ENCODE measurements at places on chromosomes 2 and 18.
A peak's percentile ranks its signal among the peaks of the same experiment; 100 is the strongest.

DNA sequence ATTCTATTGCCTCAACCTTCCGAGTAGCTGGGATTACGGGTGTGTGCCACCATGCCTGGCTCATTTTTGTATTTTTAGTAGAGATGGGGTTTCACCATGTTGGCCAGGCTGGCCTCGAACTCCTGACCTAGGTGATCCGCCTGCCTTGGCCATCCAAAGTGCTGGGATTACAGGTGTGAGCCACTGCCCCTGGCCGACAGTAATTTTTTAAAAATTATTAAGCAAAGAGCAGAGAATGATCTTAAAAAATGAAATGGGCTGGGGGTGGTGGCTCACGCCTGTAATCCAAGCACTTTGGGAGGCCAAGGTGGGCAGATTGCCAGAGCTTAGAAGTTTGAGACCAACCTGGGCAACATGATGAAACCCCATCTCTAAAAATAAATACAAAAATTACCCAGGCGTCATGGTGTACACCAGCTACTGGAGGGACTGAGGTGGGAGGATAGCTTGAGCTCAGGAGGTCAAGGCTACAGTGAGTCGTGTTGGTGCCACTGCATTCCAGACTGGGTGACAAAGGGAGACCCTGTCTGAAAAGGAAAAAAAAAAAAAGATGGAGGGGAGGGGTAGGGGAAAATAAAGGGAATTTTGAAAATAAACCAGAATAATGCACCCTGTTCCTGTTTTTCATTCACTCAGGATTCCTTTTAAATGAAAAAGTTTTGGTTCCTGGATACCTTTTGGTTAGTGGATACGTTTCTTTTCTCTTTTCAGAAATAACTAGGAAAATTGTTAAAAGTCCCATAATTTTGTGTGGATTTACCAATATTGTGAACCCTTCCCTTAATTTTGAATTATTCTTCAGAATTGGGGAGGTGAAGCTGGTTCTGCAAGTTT is 33.9 kb downstream of the MAP4K4 start:
- DNase-seq = no peak

DNA sequence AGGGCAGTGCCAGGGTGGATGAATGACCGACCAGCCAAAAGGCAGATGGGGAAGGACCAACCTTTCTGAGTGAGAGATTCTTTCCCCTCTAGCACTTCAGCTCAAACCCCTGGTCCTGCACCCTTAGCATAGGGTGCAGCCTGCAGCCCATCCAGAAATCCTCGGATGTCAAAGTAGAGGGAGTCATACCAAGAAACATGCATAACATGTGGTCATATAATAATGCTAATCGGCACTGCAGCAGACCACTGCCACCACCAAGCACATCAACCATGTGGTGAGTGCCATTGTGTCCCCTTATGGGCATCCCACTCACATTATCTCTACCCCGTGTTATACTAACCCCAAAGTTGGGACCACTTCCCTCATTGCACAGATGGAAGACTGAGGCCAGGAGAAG is 17.7 kb downstream of the ATOH8 start:
- no peak for DNase-seq

- DNase-seq = no peak
Observed at GRCh38 chr2:129231924-129232323, 747.5 kb upstream of the RAB6C start.

- no peak for DNase-seq
Observed at GRCh38 chr2:218325566-218326160, 31.0 kb upstream of the CATIP start.

- no peak for DNase-seq
Observed at GRCh38 chr2:100944617-100945432, 57.3 kb upstream of the RPL31 start.

- no peak for DNase-seq
Observed at GRCh38 chr2:30678410-30679137, 128.7 kb downstream of the CAPN13 start.

GRCh38 chr18:52936931-52937330 is 596.9 kb downstream of the DCC start:
- DNase-seq = no peak

- no peak for DNase-seq
Observed at GRCh38 chr2:18065249-18065648, 186.8 kb downstream of the KCNS3 start.

- DNase-seq = no peak
Observed at GRCh38 chr2:54030396-54030741, 59.6 kb upstream of the PSME4 start.

DNA sequence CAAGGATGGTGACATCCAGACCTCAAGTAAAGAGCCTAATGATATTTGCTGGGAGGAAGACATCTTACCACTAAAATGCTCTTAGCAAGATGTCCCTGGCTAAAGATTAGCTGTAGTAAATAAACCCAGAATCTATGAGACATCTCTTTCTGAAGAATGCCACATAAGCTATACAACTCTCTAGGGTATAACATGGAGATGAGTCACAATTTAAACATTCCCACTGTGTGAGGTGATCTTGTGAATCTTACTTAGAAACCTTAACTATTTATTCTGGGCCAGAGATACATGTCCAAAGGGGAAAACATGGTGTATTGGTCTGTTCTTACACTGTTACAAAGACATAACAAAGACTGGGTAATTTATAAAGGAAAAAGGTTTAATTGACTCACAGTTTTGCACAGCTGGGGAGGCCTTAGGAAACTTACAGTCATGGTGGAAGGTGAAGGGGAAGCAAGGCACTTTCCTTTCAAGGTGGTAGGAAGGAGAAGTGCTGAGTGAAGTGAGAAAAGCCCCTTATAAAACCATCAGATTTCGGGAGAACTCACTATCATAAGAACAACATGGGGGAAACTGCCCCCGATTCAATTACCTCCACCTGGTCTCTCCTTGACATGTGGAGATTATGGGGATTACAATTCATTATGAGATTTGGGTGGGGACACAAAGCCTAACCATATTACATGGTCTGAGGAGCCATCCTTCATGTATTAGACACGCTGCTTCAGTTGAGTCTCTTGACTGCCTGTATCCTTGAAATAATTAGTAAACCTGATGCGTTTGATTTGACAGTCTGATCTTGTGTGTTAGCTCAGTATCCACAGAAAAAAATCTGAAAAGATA is 17.1 kb downstream of the KRCC1 start:
- no peak for DNase-seq

DNA sequence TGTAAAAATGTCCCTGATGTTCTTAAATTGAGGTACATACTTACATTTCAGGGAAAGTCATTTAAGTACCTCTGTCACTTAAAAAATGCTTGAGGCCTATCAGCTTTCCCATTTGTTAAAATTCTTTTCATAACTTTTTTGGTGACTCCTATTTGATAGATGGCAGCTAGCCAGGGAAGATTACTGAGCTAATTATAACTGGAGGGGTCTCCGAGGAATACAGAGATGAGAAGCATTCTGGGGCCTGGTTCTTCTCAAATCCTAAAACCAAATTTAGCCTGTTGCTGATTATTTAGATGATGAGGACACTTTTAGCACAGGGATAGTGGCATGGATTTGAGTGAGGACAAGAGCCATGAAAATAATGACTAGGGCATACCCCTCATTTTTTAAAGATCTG is 4.8 kb downstream of the UGP2 start:
- no peak for DNase-seq

GRCh38 chr18:69757733-69758132 is 189.9 kb downstream of the CD226 start:
- DNase-seq = no peak

DNA sequence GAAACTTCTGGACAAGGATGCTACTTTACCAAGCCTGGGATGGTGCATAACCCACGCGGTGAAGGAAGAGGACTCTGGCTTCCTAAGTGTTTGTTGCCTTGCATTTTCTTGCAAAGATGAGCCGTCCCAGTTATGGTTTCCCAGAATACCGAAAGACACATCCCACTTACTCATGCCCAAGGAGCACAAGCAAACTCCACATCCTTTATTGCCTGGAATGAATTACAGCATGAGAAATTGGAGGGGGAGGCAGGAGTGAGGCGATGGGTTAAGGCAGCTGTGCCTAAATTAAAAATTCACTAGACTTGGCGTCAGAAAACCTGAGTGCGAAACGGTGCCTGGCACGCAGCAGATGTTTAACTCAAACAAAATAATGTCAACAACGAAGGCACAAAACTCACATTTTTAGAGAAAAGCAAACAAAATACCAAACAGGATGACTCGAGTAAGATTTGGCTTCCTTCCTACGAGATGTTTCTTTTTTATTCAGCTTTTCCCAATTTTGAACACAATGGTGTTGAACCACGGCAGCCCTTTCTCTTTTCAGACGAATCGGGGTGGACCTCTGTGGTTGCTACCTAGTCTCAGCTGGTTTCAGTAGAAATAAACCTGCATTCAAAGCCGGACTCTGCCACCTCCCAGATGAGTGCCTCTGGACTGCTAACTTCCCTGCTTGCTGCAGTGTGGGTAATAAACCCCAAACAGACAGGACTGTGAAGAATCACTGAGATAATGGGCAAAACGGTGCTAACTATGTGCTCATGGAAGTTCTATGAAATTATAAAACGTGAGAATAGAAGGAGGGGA is 100.3 kb upstream of the NCK2 start:
- no peak for DNase-seq

- no peak for DNase-seq
Observed at GRCh38 chr2:75559680-75560021, 1.1 kb downstream of the EVA1A start.

DNA sequence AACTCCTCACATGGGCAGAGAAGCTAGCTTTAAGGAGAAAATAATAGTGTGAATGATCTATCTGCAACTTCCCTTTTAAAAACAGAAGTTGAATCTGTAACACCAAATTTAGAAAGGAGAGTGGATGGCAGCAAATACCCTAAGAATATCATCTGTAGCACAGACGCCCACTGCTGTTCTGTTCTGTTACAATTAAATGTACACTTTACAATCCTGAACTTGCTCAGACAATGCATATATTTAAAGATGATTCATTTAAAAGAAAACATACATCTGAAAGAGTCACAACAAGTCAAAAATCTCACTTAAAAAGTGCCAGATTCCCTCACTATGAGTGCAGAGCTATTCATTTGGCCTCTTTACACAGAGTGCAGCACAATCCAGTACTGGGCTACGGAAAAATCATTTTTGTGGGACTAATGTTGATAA is 8.0 kb upstream of the SERTAD2 start:
- no peak for DNase-seq

DNA sequence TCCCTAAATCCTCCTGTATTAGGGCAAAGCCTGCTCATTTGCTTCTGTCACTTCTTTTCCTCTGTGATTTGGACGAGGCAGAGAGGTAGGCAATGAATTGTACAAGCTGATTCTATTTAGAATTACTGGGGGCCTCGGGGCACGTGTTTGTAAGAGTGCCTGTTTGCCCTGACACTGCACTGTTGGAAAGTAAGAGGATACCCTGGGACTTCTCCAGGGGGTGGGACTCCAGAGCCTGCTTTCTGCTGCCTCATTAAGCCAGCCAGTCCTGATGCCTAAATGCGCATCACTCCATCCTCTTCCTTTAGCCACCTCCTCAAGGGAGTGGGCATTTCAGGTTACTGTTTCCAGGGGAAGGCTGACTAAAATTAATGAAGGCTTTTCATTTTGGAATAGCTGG is 134.3 kb downstream of the TDRD15 start:
- no peak for DNase-seq

- DNase-seq = peak; percentile 72
Observed at GRCh38 chr2:54558188-54559005, 102.3 kb downstream of the SPTBN1 start.

DNA sequence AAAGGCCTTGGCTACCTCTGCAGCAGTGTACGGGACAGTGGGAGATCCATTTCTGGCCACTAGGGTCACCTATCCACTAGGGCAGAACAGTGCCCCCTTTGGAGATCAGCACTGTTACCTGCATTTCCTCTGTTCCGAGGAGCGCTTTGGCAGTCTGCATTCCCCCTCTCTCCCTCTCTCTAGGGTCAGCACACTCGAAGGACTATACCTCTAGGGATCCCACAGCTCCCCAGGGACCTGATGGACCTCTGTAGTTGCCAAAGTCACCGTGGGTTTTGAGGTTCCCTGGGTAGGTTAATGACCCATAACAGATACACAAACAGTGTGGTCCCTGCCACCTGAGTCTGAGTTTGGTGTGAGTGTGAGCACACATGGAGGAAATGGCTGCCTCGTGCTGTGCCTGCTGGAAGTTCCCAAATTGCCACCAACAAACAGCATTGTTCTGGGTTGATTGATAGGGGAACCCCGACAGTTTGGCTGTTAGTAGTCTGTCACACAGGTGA is 99.8 kb upstream of the VWC2L start:
- no peak for DNase-seq

- DNase-seq = no peak
Observed at GRCh38 chr18:478681-479080, 21.8 kb downstream of the COLEC12 start.

DNA sequence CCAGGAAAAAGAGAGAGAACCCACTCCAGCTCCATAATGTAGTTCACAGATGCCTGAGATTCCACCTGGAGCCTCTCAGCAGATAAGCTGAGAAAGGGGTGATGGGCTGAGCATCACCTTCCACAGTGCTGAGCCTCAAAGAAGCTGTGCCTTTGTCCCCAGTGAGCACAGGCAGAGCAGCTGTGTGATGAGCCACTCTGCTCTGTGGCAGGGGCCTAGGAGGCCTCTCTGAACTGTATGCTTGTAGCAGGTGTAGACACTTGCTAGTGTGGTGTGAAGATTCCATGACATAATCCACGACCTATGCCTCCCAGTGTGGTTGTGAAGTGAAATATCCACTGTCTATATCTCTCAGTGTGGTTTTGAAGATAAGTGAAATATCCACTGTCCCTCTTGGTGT is 70.4 kb upstream of the MGAT4A start:
- no peak for DNase-seq

DNA sequence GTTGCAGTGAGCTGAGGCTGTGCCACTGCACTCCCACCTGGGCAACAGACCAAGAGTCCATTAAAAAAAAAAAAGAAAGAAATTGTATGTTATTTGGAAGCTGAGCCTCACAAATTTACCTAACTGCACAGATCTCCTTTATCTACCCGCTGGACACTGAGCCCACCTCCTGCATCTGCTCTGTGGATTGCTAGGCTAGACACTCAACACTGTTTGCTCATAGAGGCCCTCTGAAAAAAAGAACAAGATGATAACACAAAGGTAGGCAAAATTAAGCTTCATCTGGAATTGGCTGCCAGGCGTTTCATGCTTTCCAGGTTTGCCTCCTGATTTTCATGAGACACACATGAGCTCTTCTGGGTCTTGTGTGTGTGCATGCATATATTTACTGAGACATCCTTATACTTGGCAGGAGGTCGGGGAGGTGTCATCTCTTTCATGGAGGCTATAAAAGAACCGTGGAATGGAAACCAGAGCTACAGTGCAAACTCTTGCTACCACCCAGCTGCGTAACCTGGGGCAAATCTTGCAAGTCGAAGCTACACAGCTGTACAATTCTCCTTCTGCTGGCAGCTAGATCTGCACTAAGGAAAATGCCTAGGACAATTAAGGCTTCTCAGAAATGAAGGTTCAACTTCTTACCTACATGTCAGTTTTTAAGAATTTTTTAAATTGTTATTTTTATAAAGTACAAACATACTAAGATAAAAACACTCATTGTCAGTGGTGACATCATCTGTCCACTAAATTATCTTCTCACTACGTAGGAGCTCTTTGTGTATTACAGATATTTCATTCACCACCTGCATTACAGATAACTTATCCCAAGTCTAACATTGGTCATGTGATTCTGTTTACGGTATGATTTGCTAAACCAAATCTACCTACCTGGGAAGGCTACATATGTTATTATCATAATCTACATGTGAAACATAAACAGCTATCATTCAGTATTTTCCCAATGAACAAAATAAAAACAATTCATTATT is 63.1 kb downstream of the CABYR start:
- no peak for DNase-seq

GRCh38 chr2:67571785-67572718 is 174.9 kb downstream of the ETAA1 start:
- no peak for DNase-seq
